ENCODE measurements at places on chromosomes 4 and X. TPM values are rescaled to one million over a fixed set of nuclear protein-coding genes. Genes with fewer than 3 reads are reported as not detected.

The CXXC4 gene
- total RNA-seq, result 5.0 TPM

- no peak for DNase-seq
Measured at GRCh38 chr4:25320336-25320735, 7.8 kb downstream of the ZCCHC4 start.

The IL9R gene
- total RNA-seq, result not detected

The ZCCHC12 gene
- total RNA-seq, result not detected

GRCh38 chrX:114532111-114532805 lies 51.6 kb upstream of the HTR2C start:
- DNase-seq, result no peak

Measured in left ventricle myocardium superior (tissue), 1 donor.